HS-5 (cell line): ENCODE measurements at places on chromosomes 16 and 17.

GRCh38 chr17:73319766-73320165, 8.0 kb upstream of the CDC42EP4 start:
- DNase-seq = no peak

DNA sequence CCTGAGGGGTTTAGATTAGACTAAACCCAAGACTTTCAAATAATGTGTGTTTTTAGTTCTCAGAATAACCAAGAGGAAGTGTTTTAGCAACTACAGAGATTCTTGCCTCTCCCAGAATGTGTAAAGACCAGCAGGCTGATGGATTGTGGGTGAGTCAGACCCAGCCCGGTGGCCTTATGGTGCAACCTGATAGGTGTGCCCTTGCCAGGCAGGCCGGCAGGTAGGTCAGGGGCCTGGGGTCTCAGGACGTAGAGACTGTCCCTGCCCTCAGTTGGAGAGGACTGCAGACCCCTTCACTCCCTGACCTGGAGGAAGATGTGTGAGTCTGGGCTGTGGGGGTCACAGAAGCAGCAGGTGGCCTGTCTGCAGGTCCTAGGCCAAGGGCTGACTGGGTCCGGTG, 47.2 kb upstream of the ACSF3 start:
- DNase-seq = no peak

GRCh38 chr17:57744195-57745170, 616 bp downstream of the CCDC182 start:
- no peak for DNase-seq

DNA sequence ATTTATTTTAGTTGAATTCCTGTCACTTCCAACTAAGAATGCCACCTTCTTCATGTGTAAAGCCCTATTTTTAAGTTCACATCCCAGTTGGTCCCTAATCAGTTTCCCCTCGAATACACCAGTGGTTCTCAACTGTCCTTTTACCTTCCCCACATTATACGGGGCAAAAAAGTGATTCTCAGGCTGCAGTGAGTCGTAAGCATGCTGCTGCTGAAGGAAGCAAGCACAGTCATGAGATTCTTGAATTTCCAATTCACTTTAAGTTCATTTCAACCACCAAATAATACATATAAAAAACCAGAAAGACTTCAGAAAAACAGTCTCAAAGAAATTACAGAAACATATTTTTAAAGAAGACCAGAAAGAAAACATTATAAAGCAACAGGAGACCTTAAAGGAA, 47.9 kb downstream of the UBE2G1 start:
- no peak for DNase-seq

- DNase-seq = no peak
These were observed 885.4 kb upstream of the EEF2KMT start for GRCh38 chr16:5982979-5983378.

DNA sequence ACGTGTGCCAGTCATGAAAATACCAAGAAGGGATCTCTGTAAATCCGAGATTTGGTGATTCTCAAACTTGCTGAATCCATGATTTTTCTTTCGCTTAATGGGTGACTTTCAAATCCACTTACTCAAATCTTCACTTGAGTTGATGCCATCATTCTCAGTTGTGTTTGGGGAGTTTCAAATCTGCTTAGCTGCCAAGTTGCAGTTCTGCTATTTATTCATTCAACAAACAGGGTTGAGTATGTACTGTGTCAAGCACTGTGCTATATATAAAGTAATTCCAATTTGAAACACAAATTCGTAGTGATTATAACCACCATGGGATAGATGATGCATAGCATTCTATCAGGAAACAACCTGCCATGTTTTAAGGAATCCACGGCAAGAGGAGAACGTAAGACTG, 394.3 kb downstream of the CDH13 start:
- no peak for DNase-seq

DNA sequence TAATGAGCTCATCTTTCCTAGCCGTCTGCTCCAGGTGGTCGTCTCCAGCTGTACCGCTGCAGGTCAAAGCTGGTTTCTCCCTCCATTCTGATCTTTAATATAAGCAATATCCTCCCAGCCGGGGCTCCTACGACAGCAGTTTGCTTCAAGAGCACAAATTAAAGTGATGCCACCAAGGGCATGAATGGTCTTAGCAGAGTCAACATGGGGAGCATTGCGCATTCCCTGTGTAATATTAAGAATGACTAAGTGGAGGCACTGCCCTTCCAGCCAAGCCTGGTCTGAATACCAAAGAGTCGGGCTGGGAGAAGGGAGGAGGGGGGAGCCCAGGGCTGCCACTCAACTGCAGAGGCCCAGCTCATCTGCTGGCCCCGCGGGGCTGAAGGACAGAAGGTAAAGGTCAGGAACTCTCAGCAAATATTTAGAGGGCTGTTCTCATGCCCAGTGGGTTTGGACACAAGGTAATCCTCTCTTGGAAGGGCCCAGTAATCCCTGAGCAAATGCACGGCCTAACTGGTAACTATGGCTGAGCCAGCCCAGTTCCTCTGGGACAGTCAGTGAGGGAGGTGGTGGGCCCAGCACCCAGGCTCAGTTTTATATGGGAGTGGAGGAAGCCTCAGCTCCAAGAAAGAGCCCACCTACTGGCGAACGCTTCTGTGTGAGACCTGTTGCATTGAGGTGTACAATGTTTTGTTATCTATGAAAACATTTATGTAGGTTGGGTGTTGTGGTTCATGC, 121.2 kb downstream of the IRX3 start:
- no peak for DNase-seq

- DNase-seq = no peak
These were observed 34.1 kb downstream of the TK2 start for GRCh38 chr16:66515596-66516508.

- DNase-seq = no peak
These were observed 43.0 kb upstream of the MYOCD start for GRCh38 chr17:12622726-12623125.

DNA sequence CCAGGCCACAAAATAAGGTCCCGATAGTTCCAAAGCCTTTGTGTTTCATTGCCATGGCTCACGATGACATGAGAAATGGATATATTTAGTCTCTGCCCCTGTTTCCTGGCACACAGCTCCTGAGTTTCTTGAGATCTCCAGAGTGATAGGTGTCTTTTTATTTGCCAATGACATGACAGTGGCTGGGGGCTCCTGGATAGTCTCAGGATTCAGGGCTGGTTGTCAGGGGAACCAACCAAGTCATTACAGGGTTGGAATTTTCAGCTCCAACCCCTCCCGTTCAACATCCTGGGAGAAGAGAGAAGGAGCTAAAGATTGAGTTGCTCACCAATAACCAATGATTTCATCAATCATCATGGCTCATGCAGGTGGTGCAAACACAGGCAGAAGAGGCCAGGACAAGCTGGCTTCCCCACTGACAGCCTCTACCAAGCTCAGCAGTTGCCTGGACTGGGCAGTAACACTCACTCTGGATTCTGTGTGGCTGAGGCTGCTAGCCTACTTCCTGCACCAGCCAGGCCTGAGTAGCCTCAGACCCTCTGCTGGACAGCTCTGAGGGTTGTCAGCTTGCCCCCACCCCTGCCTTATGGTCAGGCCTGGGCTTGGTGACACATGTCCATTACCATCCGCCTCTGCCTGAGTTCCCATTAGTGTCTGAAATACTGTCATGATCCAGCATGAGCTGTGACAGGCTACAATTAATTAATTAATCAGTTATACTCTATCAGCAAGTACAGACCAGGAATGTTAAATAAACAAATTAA, 534.4 kb upstream of the CDH5 start:
- DNase-seq = no peak

- no peak for DNase-seq
These were observed 5.6 kb downstream of the STAT5B start for GRCh38 chr17:42270596-42270995.

GRCh38 chr16:13510425-13511151, 409.4 kb upstream of the ERCC4 start:
- no peak for DNase-seq

DNA sequence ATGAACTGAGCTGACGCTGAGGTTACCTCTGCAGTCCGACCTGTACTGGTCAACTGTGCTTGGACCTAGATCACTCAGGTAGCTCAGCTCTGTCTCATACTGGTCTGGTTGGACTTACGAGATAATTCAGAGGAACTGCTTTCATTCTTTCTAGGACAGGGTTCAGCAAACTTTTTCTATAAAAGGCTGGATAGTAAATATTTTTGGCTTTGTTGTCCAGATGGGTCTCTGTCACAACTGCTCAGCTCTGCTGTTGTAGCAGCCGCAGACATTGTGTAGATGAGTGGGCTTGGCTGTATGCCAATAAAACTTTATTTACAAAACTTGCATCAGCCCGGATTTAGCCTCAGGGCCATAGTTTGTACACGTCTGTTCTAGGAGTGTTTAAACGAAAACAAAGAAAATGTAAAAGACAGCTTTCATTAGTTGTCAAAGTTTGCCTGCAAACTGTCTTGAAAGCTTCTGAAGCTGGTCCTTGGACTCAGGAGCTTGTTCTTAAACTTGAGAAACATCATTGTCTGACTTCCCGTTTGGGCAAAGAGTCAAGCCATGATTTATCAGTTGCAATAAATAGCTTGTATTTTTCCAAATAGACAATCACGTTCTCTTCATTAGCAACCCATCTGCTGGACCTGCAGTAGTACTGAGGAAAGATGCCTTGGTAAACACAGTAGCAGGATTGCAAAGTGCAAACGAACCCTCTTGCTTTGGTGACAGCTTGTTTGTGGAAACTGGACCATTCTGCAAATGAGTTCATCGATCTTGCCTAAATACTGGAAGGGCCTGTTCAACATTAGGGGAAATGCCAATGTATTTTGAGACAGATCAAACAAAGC, 253.4 kb downstream of the SNX29 start:
- no peak for DNase-seq

GRCh38 chr17:17492571-17492970, 3.6 kb downstream of the RASD1 start:
- no peak for DNase-seq

DNA sequence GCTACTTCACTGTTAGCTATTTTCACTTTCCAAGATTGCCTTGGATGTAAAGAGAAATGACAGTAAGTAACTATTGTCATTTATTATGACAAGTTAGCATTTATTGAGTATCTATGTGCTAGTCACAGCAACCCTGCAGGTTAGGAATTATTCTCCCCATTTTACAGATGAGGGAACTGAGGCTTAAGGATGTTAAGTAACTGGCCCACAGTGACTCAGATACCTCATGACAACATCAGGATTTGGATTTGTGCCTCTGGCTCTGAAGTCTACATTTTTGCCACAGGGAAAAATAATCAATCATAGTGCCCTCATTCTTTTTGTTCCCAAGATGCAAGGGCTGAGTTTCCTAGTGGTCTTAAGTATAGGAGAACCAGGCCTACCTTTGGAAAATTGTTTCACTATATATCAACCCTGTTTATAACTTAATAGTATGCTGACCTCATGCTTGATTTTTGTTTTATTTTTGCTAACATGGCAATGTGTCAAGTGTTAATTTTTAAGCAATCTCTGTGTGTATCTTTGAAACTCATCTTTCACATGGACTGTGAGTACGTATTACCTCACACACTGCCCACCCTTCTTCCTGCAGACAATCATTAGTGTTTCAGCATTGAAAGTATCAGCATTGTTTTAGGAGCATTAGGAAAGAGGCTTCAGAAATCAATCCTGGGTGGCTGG, 105.0 kb downstream of the TANGO6 start:
- DNase-seq = no peak

DNA sequence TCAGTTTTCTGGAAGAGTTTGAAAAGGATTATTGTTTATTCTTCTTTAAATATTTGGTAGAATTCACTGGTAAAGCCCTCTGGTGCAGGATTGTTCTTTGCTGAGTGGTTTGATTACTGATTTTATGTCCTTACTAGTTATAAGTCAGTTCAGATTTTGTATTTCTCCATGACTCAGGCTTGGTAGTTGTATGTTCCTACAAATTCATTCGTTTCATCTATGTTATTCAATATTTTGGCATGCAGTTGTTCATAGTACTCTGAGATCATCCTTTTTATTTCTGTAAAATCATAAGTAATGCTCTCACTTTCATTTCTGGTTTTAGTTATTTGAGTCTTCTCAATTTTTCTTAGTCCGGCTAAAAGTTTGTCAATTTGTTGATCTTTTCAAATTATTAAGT, 58.1 kb upstream of the CRYM start:
- peak; percentile 8 for DNase-seq

DNA sequence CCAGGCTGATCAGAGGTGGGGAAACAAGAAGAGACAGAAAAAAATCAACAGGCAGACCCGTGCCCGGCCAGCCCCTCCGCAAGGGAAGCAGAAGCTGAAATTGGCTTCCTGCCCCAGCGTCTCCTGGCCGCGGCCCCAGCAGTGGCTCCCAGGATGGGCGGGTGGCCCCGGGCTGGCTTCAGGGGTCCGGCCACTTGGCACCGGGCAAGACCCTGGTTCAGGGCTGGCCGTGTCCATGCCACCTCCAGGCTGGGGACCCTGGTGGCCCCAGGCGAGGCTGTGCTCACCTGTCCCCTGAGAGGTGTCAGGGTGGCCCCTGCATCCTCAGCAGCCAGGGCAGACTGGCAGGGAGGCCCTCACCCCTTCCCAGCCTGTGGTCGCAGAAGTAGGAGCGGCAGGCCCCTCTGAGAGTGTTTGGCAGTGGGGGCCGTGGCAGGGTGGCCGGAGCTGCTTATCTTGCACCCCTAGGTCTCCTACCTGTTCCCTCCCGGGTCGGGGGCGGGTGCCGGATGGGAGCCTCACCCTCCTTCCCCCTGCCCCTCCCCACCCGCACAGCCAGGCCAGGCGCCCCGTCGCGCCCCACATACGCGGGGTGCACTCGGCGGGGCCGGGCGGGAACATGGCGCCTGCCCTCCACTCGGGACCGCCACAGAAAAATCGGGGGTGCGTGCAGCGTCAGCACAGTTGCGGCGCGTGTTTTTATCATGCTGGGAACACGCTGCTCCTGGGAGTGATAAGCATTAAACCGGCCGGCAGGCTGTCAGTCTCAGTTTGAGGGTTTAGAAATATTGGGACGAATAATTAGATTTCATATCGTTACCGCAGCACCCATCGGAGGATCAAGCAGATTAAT, 46.7 kb upstream of the ZC3H18 start:
- DNase-seq = no peak

DNA sequence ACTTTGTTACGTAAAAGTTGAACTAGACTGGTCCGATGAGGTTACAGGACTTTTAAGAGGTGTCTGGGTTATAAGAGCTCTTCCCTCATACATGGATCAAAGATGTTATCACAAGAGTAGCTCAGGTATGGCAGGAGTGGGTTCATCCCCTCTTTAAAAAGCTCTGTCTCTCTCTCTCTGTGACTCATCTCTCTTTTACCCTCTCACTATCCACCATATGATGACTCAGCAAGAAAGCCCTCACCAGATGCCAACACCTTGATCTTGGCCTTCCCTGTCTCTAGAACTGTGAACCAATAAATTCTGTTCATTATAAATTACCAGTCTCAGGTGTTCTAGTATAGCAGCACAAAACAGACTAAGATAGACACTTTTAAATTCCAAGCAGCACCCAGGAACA, 1.9 kb upstream of the CLEC19A start:
- DNase-seq = no peak
